NCI-H774 (cell line): ENCODE measurements at places on chromosomes 5 and 9.
A peak's percentile ranks its signal among the peaks of the same experiment; 100 is the strongest.

GRCh38 chr9:122218935-122219855 lies 9.6 kb downstream of the LHX6 start:
- DNase-seq = no peak

GRCh38 chr5:40615586-40616170 lies 64.0 kb upstream of the PTGER4 start:
- DNase-seq = no peak

DNA sequence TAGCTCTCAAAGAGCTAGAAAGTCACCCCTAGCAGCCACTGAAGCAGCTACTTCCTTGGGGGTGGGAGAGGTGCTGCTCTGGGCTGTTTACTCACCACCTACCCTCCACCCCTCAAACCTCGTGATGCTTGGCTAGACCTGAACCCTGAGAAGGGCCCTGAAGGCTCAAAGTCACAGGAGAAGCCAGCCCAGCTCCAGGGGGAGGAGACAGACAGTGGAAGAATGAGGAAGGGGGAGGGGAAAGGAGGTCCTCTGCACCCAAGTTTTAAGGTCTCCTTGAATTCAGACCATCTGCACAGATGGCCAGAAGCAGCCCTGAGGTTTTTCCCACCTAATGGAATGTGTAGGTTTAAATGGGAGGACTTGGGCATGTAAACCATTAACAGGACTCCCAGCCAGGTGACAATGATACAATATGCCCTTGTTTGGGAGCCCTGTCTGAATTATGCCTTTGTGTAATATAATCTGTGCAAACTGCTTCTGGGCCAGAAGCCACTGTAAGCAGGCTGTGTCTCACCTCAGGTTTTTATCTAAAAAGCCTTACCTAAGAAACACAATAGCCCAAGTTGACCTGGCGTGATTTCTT lies 180.5 kb downstream of the PIK3R1 start:
- no peak for DNase-seq

- DNase-seq = no peak
Measured at GRCh38 chr9:114238891-114239875, 83.7 kb upstream of the ORM1 start.

GRCh38 chr9:14967450-14968321 lies 57.5 kb upstream of the FREM1 start:
- peak; percentile 47 for DNase-seq

DNA sequence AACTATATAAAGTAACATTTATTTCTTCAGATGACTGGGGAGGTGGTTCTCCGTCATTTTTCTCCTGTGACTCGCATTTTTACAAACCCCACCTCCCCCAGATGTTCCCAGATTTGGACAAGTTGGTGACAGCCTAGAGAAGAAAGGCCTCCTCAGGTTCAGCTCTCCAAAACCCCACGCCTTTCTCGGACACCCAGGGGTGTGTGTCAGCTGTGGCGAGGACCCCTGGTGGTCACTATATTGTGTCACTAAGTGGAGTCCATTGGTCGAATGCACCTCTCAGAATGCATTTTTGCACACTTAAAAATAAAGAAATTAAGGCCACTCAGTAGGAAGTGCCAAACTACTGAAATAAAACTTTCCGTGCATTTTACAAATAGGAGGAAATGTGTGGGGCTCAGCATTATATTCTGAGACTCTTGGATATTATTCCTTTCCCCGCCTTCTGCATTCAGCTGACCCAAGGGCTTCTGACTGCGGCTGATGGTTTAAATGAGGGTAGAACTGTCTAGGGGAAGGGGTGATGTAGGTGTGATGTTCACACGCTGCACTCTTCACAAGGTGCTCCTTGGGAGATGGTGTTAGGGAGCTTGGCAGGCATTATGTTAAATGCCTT lies 47.6 kb downstream of the ACO1 start:
- DNase-seq = no peak

DNA sequence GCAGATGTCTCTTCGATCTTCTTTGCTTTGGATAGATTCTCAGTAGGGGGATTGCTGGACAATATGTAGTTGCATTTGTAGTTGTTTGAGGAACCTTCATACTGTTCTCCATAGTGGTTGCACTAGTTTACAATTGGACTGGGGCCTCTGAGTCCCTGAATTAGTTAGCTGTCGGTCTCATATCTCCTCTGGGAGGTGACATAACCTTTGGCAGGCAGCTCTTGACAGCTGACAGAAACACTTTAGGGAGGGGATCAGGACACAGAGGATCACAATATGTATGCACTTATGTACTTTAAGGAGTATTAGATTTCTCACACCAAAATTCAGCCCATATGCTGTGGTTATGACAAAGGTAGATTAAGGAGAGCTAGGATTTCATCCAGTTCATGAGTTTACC lies 1279.9 kb upstream of the DMAC1 start:
- no peak for DNase-seq

- DNase-seq = no peak
Measured at GRCh38 chr5:170440771-170441392, 51.7 kb upstream of the KCNMB1 start.

DNA sequence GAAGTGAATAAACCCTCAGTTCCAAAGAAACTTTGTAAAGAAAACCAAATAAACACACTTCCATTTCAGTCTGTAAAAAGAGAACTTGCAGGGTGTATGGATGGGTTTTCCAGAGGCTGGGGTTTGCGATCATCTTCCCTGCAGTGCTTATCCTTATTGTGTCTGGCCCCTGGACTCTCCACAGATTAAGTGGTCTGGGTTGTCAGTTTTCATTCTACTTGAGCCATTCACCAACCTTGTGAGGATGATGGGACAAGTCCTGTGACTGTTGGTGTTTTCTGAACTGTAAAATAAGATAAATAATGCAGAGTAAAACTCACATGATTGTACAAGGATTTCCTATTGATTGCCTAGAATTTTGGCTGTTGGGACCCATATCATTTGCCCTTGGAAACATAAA lies 166.1 kb upstream of the MOCS2 start:
- no peak for DNase-seq

DNA sequence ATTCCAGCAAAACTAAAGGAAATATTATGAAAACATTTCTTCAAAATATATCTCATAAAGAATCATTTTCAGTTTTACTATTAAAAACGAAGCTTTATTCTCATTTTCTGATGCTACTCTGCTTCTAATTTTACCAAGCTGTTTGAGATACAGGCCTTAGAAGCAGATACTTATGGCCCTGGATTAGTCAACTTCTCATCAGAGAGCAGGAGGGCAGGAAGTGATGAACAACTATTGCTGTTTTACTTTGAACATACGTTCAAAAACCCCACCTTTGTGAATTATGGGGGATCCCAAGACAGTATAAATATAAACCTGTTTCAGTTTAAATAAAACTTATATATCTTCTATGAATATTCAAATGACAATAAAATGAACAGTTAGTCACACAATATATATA lies 16.0 kb downstream of the MPDZ start:
- no peak for DNase-seq

DNA sequence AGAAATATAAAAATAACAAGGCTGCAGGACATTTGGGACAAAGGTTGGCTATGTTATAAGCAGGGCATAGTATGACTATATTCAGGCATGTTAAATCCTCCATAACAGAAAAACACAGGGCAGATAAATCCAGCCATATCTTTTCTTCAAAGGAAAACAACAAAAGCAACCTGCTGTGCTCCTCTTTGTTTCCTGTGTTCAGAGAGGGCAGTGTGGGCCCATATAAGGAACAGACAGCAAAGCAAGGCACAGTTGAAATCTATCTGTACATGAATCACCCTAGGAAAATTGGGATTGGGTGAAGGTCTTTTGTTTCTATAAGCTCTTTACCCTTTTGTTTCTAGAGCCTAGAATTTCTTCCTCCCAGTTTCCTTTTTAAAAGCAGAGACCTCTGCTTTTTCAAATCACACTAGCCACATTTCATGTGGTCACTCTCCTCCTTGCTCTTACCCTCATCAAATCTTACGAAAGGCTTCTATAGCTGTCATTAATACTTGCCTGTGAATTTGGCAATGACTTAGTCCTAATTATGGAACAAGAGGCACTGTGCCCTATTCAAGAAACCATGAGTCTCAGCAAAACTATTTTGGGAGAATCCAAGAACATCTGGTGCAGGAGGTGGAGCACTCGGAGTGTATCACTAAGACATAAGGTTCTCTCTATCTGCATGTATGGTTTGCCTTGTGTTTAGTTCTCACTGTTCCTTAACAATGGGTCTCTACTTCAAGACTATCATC lies 1.8 kb downstream of the GZMA start:
- no peak for DNase-seq

DNA sequence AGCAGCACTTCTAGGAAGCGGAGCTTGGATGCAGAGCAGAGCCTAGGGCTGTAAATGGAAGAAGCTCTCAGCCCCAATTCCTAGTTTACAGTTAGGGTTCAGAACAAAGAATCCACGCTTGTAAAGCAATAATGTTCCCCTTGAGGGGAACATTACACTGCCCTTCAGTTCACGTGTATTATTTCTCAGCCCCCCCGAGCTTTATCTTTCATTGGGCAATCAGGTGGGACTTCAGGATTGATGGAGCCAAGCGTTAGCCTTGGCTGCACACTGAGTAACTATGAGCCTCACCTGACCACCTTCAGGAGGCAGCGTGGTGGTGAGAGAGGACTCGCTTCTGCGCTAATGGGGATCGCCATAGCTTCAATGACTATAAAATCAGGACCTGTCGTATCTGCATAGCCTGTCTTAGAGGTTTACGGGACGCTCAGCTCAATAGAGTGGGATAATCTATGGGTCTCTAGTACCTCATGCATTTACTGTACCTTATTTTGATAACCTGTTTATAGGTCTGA lies 157.0 kb upstream of the RASEF start:
- no peak for DNase-seq

- DNase-seq = no peak
Measured at GRCh38 chr9:78707481-78707991, 410.6 kb downstream of the PSAT1 start.

- DNase-seq = no peak
Measured at GRCh38 chr5:164832516-164832915, 1327.1 kb downstream of the MAT2B start.

DNA sequence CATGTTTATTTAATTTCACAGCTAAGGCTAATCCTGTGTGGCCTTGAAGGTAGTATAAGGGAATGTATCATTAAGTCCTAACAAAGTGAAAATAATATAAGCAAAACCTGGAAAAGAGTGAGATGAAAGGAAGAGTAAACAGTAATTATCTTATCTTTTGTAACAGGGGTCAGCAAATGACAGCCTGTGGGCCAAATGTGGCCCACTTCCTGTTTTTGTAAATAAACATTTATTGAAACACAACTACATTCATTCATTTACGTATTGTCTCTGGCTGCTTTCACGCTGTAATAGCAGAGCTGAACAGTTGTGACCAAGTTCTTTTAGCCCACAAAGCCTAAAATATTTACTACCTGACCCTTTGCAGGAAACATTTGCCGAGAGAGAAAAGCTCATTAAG lies 78.4 kb upstream of the HTR4 start:
- DNase-seq = no peak

- DNase-seq = no peak
Measured at GRCh38 chr9:74639112-74639511, 142.0 kb downstream of the RORB start.

DNA sequence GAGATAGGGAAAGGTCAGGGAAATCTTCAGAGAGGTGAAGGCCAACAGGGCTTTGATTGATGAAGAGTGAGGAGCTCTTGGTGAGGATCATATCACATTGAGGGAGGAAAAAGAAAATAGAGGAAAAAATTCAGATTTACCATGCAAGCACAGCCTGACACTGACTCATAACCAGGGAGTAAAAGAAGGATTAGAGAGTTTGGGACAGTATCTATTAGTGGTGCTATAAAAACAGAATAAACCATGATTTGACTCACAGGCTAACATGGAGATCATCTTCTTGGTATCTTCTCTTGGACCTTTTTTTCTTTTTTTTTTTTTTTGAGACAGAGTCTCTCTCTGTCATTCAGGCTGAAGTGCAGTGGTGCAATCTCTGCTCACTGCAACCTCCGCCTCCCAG lies 44.4 kb downstream of the MUSK start:
- no peak for DNase-seq

DNA sequence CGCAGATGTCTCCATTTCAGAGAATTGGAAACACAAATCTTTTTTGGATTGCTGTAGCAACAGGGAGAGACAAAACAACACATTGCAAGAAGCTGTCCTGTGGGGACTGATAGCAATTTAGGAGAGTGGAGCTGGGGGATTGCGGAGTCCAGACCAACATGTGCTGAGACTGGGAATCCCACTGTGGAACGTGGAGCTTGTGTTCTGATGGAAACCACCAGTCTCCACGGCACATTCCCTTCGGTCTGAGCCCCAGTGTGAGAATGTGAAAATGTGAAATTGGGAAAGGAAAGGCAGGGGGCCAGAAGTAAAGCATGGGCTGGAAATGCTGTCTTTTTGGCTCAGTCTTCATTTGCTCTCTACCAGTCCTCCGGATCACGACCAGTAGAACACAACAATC lies 348.8 kb upstream of the TNC start:
- no peak for DNase-seq

GRCh38 chr5:102216678-102217077 lies 79.4 kb downstream of the SLCO4C1 start:
- DNase-seq = no peak

- DNase-seq = no peak
Measured at GRCh38 chr5:119323601-119324000, 32.2 kb upstream of the TNFAIP8 start.

GRCh38 chr9:14301006-14301405 lies 12.9 kb downstream of the NFIB start:
- DNase-seq = no peak

GRCh38 chr9:107768224-107768623 lies 278.7 kb upstream of the KLF4 start:
- DNase-seq = no peak

DNA sequence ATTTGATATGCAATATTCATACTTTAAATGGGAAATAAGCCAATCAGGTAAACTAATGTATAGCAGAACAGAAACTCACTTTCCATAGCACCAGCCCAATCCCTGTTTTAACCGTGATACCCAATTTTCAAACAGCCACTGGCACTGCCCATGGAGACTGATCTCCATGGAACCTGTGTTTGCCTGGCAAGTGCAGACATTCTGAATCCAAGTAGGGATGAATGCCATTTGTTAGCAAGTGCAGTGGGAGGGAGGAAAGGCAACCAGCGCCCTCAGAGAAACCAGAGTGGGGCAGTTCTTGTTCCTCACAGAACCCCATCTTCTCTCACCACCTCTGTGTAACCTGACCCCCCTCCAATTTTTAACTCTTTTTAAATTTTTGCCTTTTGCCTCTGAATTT lies 229.1 kb downstream of the CTNND2 start:
- DNase-seq = no peak

- DNase-seq = no peak
Measured at GRCh38 chr9:130663258-130663976, 977 bp upstream of the PRDM12 start.

- DNase-seq = no peak
Measured at GRCh38 chr9:77014597-77015263, 4.7 kb upstream of the FOXB2 start.
